ENCODE measurements at places on chromosomes 1 and 21.
A peak's percentile ranks its signal among the peaks of the same experiment; 100 is the strongest.

DNA sequence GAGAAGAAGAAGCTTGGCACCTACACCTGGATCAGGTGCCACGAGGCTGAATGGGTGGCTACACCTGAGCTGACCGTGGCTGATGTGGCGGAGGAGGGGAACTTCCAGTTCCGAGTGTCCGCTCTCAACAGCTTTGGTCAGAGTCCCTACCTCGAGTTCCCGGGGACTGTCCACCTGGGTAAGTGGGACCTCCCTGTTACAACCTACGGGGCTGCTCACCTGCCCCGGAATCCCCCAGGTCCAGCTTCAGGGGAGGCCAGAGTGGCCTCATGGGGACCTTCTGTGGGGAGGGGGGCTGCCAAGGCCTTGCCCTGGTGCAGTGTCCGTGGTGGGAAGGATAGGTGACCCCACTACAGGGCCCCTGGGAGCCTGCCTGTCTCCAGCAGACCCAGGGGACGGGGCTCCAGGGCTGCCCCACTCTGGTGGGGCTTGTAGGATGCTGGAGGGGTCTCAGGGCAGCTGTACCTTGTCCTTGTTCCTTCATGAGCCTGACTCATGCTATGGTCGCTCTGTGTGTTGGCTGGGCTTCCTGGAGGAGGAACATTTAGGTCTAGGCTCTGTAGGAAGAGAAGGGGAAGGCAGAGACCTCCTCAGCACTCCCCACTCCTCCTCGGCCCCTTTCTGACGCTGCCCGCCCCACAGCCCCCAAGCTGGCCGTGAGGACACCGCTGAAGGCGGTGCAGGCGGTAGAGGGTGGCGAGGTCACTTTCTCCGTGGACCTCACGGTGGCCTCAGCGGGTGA is 7.2 kb downstream of the OBSCN start:
- no peak for DNase-seq

DNA sequence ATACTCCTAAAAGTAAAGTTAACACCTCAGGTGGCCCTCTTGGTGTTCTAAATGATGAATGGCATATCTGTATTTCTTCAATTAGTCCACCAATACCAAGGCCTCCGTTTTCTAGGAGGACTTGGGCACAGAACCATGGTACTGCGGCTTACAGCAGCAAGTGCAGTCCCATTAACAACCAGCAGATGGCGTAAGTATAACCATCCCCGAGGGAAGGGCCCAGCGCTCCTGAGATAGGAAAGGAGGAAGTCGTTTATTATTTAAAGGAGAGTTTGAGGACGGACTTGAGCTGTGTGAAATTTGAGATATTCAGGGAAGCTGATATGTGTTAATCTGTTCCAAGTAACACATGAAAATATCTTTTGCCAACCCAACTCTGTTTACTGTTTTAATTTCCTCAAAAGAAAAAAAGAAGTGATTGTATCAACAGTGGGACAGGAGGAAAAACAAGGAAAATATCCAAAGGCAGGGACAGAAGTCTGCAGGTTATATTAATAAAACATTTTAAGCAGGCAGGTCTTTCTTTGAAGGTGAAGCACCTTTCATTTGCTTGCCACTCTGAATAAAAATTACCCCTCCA is 37.7 kb upstream of the KCNJ15 start:
- peak; percentile 11 for DNase-seq

GRCh38 chr21:33849834-33850233 is 65.8 kb downstream of the ATP5PO start:
- DNase-seq = no peak

DNA sequence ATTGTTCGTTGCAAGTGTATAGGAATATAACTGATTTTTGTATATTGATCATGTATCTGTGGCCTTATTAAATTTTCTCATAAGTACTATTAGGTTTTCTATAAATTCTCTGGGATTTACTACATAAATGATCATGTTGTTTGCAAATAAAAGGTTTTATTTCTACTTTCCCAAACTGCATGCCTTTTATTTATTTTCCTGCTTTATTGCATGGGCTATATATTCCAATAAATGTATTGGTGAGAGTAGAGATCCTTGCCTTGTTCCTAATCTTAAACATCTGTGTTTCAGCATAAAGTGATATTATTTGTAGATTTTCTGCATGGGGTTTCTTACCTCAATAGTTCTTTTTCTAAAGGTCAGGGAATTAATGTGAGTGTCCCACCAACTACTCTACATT is 107.0 kb upstream of the CD55 start:
- DNase-seq = no peak

- no peak for DNase-seq
Measured at GRCh38 chr1:158992787-158993312, 16.9 kb upstream of the IFI16 start.

GRCh38 chr1:147750618-147751217 is 9.7 kb downstream of the GJA5 start:
- DNase-seq = no peak

- DNase-seq = no peak
Measured at GRCh38 chr21:46017148-46017547, 35.6 kb downstream of the COL6A1 start.

GRCh38 chr1:43921022-43921421 is 12.6 kb upstream of the ARTN start:
- no peak for DNase-seq

DNA sequence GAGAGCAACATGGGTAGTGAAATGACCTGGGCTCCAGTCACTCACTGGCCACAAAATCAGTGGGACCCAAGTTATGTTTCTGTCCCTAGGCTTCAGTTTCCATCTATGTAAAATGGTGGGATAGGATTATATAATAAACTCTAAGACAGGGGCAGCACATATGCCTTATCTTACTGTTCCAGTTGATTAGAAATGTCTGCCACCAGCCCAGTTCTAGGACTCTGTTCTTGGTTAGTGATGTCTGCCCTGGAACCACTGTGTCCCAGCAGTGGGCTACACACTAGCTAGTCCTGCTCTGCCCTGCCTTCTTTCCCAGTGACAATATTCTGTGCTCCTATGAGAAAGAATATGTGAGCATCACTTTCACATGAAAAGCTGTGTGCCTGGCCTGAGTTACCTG is 138.3 kb downstream of the PCNX2 start:
- DNase-seq = no peak

GRCh38 chr1:87968197-87968955 is 639.7 kb downstream of the LMO4 start:
- peak; percentile 9 for DNase-seq

- no peak for DNase-seq
Measured at GRCh38 chr1:219581344-219581743, 31.6 kb downstream of the ZC3H11B start.

DNA sequence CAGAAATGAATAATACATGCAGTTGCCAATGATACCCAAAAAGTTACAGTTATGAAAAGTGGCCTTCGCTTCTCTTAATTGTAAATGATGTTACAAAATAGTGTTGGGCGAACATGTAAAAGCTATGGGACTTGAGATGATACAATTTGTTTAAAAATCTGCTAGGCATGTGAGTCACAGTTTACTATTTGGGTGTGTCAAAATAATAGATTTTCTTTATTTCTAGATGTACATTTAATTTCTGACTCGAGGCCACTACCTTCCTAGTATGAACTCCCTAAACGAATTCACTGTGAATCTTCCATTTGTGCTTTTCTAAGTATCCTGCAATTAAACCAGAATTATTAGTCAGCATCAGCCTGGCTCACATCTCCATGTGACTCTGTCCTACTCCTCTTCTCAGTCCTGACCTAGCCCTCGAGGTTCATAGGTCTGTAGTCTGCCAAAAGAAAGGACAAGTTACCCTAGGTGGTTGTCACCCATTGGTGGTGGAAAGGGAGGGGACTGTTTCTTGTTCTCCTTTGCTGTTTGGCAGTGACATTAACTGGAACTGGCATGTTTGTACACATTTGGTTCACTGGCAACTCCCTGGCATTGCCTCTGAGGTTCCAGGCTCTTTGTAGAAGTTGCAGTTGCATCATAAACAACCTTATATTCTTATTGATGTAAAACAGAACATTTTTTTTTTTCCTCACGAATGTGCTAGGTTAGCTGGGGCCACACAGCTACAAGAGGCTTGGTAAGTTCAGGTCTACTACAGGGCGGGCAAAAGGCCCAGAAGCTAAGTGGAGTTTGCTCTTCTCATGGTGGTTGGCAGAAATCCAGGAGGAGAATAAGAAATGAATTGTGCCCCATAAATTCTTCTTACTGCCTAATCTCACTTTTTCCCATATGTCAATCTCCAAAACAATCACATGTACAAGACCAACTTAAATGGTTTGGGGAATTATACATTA is 746.5 kb upstream of the ADAMTS5 start:
- DNase-seq = no peak

GRCh38 chr1:187490266-187490665 is 661.5 kb downstream of the PLA2G4A start:
- no peak for DNase-seq

DNA sequence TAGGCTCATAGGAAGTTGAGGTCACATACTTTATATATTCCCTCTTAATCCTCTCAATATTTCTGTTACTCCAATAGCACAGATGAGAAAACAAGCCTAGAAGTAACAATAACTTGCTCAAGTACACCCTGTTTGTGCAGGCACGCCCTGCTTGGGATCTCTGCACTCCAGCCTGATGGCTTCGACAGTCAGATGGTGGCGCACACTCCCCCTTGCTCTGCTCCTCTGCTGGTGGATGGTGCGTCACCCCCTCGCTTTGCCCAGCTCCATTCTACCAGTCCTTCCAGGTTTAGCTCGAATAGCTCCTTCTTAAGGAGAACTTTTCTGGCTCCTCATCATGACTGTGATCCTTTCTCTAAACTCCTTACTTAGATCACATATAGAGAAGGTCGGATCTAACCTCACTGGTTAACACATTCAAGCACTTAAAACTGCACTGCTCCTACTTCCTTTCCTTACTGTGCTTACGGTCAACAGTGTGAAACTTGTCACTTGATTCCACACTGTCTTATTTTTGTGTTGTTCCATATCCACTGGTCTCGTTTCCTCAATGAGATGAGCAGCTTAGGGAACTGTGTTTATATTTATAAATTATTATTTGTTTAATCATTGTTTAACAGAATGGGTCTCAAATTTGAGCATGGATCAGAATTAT is 3.0 kb downstream of the TSPAN2 start:
- no peak for DNase-seq

- DNase-seq = no peak
Measured at GRCh38 chr1:161390559-161390858, 22.8 kb upstream of the CFAP126 start.

GRCh38 chr1:198679535-198680173 is 40.8 kb downstream of the PTPRC start:
- no peak for DNase-seq

- no peak for DNase-seq
Measured at GRCh38 chr21:23950344-23950743, 1656.9 kb downstream of the MRPL39 start.

DNA sequence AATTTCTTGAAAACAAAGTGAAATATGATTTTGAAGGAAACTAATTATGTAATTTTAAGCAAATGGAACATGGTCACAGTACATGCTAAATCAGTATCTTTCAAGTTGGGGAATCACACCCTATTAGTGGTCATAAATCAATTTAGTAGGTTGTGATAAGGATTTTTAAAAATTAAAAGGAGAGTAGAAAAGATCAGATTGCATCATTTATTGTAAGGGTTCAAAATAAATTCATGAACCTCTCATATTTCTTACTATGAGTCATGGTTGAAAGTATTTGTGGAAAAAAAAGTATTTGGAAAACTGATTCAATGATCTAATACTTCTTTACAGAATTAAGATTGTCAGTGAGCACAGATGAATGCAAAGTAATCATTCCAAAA is 14.6 kb downstream of the ADSS2 start:
- DNase-seq = no peak

DNA sequence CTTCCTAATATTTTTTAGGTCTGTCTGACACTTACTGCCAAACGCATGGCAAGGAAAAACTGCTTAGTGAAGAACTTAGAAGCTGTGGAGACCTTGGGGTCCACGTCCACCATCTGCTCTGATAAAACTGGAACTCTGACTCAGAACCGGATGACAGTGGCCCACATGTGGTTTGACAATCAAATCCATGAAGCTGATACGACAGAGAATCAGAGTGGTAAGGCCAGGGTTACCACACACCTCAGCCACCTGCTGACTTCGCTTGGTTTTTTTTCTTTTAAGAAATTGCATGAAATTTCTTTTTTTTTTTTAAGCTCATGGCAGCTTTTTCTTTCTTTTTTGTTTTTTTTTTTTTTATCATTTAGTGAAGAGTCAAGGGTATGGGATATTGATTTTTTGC is 17.2 kb downstream of the ATP1A1 start:
- no peak for DNase-seq

GRCh38 chr1:194848846-194849245 is 1662.4 kb upstream of the B3GALT2 start:
- no peak for DNase-seq

- DNase-seq = no peak
Measured at GRCh38 chr1:209616366-209617046, 33.0 kb downstream of the CAMK1G start.

GRCh38 chr1:77039739-77040138 is 172.5 kb downstream of the ST6GALNAC5 start:
- DNase-seq = no peak

- DNase-seq = no peak
Measured at GRCh38 chr1:49293016-49293415, 516.3 kb upstream of the BEND5 start.

GRCh38 chr21:33685613-33686197 is 43.4 kb downstream of the ITSN1 start:
- DNase-seq = no peak

GRCh38 chr1:198649232-198649967 is 10.6 kb downstream of the PTPRC start:
- no peak for DNase-seq

DNA sequence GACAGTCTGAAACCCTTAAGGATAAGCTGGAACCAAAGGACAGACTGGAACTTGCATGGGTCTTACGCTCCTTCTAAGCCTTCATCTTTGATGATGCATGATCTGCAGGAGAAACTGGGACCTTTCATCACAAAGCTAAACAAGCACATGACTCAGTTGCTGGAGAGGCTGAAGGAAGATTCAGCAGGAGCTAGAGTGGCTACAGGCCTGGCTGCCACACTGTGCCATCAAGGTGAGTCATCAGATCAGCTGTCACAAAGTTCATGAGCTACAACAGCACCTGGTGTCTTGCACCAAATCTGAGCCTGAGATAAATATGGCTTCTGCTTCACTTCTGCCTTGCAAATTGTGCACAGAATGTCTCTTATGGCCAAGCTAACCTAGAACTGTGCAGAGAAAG is 95.5 kb upstream of the MARK1 start:
- DNase-seq = no peak

- no peak for DNase-seq
Measured at GRCh38 chr1:67755160-67755559, 70.2 kb downstream of the GADD45A start.

GRCh38 chr1:230979952-230980351 is 1.1 kb downstream of the ARV1 start:
- no peak for DNase-seq

- no peak for DNase-seq
Measured at GRCh38 chr1:110155878-110156522, 5.7 kb downstream of the SLC6A17 start.

GRCh38 chr1:41389009-41389408 is 27.8 kb downstream of the FOXO6 start:
- DNase-seq = no peak

Data from C1 segment of cervical spinal cord (tissue), 14 donors.